Stimulated activated CD4-positive, alpha-beta T cell treated with anti-CD3 and anti-CD28 coated beads, Interleukin-15, amount 100 ng/mL, for 1 hour (primary cell): ENCODE measurements at places on chromosomes 5 and 9.
A peak's percentile ranks its signal among the peaks of the same experiment; 100 is the strongest.

DNA sequence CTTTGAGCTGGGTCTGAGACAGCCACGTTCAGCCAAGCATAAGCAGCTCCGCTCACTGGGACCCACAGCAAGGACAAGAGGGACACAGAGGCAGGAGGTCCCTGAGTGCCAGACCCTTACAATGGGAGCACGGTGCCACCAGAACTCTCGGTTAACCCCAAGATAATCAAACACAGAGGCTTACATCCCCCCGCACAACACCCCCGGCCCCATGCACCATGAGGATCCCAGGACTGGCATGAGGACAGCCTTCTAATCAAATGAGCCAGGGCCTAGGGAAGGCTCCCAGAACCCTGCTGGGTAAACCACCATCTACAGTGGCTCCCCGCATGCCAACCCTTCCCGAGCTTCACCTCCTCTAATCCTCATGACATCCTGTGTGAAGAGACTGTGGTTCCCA lies 7.4 kb downstream of the GFPT2 start:
- DNase-seq: no peak

DNA sequence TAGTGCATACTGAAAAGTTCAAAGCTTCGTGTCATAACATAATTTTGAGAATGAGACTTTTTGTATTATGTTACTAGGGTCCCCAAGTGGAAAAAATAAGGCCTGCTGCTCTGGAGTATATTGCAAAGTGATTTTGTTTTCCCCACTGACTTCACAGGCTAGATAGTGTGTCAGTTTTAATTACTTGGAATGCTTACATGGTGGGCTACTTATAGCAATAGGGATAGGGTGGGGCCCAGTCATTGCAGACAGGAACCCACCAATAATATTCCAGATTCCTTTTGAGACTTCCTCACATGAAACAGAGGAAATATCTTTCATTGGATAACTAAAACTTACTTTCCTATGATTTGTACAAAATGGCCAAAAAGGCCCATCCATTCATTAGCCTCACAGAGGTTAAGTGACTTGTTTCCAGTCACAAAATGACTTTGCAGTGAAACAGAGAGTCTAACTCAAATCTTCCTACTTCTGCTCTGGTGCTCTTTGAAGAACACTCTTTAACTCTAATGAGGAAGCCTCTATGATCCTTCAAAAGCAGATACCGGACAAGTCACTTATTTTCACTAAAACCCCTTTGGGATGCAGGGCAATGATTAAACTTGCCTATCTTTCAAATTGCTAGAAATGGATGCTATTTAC lies 16.2 kb upstream of the MEF2C start:
- DNase-seq: no peak

DNA sequence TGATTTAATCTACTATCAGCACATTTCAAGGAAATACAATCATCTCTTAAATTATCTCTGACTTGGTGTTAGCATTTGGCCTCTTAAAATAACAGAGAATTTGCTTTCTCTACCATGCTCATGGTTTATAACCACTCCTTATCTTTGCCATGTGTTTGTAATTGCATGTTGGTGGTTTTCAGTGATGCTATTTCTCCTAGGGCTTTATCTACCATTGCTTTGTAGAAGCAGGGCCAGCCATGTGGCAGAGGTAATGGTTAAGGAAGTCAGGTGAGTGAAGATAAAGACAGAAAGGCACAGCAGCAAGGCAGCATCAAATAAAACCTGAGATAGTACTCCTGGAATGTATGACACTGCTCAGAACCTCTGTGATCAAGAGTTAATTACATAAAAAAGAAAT lies 206.2 kb downstream of the FER start:
- DNase-seq: no peak

DNA sequence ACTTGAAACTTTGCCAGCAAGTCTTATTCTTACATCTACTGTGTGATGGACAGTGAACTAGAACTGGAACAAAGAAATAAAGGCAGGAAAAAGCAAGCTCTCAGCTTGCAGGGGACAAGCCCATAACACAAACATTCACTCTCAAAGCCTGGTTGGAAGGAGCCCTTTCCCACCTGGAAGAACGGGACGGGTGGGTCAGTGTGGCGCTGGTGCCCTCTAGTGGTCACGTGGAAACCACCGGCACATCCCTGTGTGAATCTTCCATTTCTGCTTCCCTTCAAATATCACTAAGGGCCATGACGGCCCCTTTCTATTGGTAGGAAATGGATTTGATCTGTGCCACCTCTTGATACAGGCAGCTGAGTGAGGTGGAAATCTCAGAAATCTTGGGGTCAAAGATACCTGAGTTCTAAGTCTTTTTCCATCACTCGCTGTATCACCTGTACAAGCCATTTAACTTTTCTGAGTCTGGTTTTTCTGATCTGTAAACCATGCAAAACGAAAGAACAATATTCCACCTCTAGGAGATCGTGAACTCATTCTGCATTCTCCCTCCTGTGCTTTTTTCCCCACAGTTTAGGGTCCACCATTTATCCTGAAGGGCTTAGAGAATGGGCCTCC lies 211.6 kb downstream of the MSX2 start:
- DNase-seq: peak; percentile 12

DNA sequence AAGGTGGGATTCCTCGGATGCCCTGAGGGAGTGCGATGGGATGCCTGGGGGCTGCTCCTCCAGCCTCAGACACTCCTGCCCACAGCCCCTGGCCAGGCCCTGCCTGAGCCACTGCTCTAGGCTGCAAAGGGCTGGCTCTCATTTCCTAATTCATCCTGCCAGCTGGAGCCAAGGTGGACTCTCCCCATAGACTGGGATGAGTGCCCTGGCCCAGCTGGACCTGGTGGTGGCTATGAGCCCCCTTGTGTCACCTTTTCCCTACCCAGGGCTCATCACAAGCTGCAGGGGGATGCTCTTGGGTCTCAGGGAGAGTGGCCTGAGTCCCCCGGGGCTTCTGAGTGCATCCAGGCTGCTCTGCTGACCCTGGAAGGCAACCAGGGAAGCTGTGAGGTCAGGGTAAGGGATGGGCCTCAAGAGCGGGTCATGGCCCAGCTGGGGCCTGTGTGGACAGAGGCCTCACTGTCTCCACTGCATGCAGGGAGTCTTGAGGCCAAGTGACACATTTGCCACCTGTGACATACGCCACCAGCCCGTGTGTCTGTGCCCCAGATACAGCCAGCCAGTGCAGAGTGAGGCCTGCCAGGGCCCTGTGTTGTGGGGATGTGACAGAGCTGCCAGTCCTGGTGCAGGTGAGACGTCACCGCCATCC lies 102.7 kb upstream of the IER5L start:
- no peak for DNase-seq
